NCI-H774 (cell line): ENCODE measurements at places on chromosomes 6 and 20.

- no peak for DNase-seq
Measured at GRCh38 chr20:33005132-33005566, 916 bp upstream of the SUN5 start.

DNA sequence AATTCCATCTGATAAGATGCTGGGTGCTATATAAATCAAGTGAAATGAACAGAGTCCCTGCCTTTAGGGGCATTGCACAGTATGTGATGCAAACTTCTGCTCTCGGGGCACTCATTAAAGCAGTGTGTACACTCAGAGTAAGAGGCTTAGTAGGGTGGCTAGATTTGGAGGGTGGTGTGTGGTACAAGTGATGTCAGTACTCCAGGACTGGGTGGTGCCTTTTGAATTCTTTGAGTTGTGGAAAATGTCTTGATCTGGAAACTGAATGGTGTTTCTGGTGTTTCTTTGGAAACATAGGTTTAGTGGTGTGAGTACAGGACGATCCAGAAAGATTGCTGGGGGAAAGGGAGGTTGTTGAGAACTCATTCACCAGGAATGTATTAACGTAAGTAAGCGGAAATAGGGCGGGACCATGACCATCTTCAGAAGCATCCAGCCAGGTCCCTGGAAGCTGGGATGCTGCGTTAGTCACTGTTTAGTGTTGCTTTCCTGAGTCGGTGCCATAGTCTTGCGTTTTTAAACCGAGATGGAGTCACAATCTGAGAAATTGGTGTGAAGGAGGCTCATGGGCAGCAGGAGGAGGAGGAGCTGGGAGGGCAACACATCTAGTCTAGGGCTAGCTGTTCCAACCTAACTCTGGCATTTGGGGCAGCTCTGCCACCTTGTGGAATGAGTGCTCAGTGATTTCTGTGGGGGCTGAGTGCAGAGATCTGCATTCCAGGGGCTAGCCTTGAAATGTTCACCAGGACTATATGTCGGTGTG lies 70.3 kb downstream of the SCAND1 start:
- DNase-seq: peak; percentile 20

GRCh38 chr6:115773741-115774140 lies 286.9 kb downstream of the FRK start:
- no peak for DNase-seq

DNA sequence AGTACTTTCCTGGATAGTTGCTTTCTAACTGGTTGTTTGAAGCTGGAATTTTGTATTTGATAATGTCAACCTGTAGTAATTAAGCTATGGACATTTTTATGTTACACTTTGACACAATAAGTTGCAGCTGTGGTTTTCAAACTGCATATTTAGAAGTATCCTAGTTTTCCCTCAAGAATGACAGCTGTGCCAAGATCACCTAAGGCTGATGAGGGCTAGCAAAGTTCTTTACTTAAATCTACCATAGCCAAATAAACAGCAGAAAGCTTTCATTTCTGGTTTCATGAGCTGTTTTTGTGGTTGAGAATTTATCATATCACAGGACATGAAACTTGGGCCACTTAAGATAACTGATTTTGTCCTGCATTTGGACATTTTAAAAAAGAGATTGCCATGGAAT lies 30.6 kb downstream of the FAM229B start:
- DNase-seq: no peak

GRCh38 chr6:131765804-131766135 lies 42.0 kb upstream of the ENPP1 start:
- no peak for DNase-seq

DNA sequence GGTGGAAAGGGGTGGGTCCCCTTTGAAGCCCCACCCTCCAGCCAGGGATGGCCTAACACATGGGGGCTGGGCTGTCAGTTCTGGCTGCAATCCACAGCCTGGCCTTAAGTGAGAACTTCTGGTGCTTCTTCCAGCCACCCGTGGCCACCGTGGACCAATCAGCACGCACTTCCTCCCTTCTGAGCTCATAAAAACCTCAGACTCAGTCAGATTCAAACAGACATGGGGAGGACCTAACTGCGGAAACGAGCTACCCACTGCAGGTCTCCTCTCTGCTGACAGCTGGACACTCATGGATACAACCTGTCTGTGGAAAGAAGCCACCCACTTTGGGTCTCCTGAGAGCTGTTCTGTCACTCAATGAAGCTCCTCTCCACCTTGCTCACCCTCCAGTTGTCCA lies 20.4 kb upstream of the ZNF391 start:
- no peak for DNase-seq

DNA sequence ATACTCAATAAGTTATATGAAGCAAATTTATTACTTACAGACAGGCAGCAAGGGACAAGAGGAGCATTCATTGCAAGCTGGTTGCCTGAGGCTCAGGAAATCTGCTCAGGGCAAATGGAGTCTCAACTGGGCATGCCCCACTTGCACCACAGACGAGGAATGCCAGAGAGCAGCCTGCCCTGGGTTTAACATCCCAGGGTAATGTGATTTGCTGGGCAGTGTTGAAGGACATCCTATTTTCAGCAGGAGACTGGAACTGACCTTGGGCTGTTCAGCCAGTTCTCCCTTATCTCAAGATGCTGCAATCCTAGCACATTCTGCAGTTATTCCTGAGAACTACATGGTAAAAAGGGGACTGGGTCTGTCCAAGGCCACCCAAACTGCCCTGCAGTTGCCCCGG lies 3.8 kb upstream of the ENTPD6 start:
- no peak for DNase-seq

DNA sequence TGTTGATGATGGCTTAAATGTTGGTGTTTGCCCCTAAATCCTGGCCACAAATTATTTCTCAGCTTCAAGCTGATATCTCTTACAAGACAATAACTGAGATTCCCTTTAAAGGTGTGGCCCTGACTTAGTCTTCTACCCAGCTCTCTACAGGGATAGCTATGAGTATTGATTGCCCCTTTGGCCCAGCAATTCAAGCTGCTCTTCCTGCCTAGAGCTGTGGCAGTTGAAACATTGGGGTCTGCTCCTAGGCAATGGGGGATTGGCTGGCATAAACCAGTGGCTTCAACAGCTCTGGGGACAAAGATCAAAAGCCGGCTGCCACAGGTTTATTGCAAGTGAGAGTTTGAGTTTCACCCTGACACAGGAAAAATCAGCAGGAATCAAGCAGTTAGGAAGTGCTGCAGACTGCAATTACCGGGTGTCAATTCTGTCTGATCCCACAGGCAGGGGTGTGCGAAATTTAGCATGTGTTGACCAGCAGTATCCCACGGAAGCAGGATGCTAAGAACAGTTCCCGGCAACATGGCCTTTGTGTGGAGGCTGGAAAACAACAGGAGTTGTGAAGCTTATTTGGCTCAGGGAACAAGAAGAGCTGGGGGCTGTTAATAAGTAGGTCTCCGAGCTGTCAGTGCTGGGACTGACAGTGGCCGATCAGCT lies 66.2 kb upstream of the IYD start:
- DNase-seq: no peak

DNA sequence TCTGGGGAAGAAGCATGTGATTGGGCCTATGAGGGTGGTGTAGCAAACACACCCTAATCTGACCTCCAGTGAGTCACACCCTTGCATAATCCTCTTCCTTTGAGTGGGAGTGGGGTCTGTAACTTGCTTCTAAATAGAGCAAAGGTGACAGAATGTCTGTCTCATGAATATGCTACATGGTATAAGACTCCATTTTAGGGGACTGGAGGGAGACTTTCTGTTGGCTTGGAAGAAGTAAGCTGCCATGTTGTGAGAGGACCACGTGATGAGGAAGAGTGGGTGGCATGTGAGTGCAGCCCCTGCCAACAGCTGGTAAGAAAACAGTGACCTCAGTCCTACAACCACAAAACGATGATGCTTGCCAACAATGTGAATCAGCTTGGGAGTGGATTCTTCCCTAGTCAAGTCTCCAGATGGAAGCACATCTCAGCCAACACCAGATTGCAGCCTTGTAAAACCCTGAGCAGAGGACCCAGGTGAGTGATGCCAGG lies 3.7 kb downstream of the AK9 start:
- DNase-seq: no peak

GRCh38 chr6:52377538-52378221 lies 15.7 kb downstream of the PAQR8 start:
- no peak for DNase-seq

DNA sequence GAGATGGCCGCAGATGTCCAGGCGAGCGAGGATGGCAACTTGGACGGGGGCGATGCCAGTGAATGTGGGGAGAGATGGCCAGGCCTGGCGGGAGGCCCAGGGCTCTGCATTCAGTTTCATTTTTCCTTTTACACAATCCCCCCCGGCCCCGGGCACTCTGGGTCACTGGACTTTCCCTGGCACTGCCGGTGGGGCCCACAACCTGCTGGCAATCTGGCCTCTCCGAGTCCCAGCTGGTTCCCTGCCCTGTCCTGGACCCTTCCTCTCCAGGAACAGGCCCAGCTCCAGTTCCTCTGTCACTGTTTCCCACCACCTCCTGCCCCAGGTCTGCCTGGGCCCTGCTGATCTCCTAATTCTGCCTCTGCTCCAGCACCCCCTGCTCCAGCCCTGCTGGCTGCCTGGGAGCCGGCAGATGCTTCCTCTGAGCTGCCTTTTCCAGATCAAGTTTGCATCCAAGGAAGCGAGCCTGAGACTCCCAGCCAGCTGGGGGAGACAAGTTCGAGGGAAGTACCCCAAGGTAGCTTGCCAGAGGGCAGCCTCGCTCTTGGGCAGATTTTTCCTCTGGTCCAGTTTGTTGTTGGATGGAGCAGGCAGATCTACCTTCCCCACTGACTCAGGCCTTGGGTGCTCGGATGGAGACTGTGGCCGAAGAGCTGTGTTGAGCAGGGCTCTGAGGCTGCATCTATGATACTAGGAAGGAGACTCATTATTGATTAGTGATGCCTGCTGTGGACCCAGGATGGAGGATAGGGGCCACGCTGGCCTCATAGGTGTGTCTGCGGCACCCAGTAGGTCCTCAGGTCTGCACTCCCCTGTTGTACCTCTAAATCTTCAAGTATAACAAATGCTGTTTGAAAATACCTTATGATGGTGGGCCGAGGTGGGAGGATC lies 83.2 kb downstream of the CEBPB start:
- DNase-seq: no peak

DNA sequence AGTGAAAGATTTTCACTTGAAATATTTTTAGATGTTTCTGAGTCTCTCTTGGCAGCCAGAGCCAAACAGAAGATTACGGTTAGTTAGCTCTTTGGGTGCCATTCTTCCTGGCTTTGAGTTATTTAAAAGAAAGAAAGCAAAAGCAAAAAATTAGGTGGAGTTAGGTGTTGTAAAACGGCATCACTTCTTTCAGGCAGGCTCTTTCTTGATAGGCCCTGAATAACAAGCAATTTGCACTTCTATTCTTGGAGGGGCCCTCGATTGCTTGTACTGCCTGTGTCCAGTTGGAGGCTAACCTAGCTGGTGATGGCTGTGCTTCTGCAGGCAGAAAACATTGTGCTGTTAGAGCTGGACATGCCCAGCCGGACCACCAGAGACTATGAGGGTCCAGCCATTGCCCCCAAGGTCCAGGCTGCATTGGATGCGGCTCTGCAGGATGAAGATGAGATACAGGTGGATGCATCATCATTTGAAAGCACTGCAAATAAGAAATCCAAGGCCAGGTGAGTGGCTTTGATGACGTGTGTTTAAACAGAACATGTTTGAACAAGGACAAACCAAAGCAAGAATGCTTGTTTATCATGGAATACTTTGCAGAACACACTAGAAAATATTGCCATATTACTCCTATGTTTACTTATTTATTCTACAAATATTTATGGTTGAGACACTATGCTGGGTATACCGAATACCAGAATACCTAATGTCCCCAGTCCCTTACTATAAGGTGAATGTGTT lies 28.1 kb upstream of the ASXL1 start:
- DNase-seq: peak; percentile 54

DNA sequence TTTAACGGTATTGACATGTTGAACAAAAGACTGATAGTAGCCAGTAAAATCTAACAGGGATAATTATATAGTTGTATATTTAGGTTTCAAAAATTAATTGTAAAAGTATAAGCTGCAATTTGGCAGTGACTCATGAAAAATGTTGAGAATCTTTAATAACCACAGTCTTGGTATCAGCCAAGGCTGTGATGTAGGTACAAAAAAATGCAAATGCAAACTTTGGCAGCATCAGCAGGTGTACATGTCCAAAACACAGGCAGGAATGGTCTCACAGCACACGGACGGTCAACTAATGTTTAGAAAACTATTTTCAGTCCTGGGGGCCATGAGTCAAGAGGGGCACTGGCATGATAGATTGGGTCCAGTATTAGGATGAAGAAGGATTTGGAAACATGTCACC lies 58.5 kb upstream of the BEND3 start:
- no peak for DNase-seq

- no peak for DNase-seq
Measured at GRCh38 chr6:24154121-24154520, 28.1 kb downstream of the NRSN1 start.

DNA sequence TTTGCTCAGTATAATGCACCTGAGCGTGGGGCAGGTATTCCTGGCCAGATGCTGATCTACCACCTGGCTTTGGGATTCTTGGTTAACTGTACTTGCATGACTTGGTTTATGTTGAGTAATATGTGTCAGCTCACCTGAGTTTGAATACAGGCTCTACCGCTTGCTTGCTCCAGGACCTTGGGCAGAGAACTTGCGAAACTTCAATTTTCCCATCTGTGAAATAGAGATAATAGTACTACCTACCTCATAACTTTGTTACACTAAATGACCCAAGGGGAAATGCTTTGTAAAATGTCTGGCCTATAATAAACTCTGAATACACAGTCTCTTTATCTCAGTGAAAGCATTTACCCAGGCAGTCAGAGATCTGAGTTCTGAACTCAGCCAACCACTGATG lies 51.8 kb downstream of the SCAND1 start:
- no peak for DNase-seq

DNA sequence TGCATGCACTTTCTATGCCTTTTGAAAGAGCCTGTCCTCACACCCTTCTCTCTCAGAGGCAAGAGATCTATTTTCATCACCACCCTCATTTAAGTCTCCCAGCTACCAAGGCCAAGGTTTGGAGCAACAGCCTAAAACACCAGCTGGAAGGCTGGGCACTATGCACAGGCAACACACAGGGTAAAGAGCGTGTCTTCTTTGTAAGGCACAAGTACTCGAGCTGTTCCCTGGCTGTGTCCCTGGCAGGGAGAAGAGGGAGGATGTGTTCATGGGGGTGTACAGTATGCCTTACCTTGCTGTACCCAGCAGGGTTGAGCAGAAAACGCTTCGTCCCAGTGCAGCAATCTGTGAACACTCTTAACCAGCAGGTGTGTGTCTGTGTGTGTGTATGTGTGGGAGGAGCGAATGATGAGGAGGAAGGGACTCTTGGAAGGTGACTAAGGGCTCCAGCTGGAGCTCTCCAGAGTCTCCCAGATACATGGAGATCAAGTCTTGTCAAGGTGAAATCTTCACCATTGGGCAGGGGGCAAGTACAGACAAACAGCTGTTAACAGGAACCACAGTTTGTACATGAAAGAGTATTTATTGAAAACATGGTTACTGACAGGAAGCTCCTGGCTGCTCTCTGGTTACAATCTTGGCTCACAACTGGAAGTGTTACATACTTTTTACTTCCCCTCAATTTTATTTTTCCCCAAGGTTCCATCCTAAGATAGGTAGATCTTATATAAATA lies 40.8 kb downstream of the ELMO2 start:
- no peak for DNase-seq

- DNase-seq: no peak
Measured at GRCh38 chr6:107083047-107083768, 32.1 kb downstream of the BEND3 start.

GRCh38 chr6:33427585-33428223 lies 7.8 kb downstream of the SYNGAP1 start:
- peak; percentile 40 for DNase-seq
